ENCODE measurements at places on chromosomes 5 and 9. TPM values are rescaled to one million over a fixed set of nuclear protein-coding genes. Genes with fewer than 3 reads are reported as not detected.

The NR5A1 gene
- total RNA-seq, result not detected

The IFNA13 gene
- total RNA-seq, result not detected

The CCDC152 gene
- 5.3 TPM for total RNA-seq

The OBP2B gene
- total RNA-seq, result not detected

The FAM200C gene
- 0.86 TPM for total RNA-seq

The PAEP gene
- total RNA-seq, result not detected

The OR1J2 gene
- total RNA-seq, result not detected

The TSPAN17 gene
- 36.1 TPM for total RNA-seq

The DAB2 gene
- total RNA-seq, result 11.9 TPM

The TMEM267 gene
- 17.3 TPM for total RNA-seq

The CYSRT1 gene
- total RNA-seq, result 0.70 TPM

The AQP3 gene
- 30.4 TPM for total RNA-seq

The PRR16 gene
- total RNA-seq, result 0.39 TPM

The SPINK5 gene
- total RNA-seq, result 0.95 TPM

The SVEP1 gene
- 1.6 TPM for total RNA-seq

The KIF4B gene
- not detected for total RNA-seq

The SLC25A2 gene
- total RNA-seq, result not detected

The DMRT2 gene
- total RNA-seq, result not detected

The PCDHA3 gene
- not detected for total RNA-seq

The SLC6A19 gene
- total RNA-seq, result not detected

The IFNA8 gene
- not detected for total RNA-seq

The CANX gene
- 325 TPM for total RNA-seq

The ENTPD2 gene
- 0.39 TPM for total RNA-seq

The CDH6 gene
- not detected for total RNA-seq

The OLFM1 gene
- not detected for total RNA-seq

The NXNL2 gene
- 0.23 TPM for total RNA-seq

The PTTG1 gene
- 205 TPM for total RNA-seq

The SHOC1 gene
- not detected for total RNA-seq

The PHF24 gene
- 0.27 TPM for total RNA-seq

The WDR38 gene
- not detected for total RNA-seq

The MCTP1 gene
- 6.8 TPM for total RNA-seq
